ENCODE measurements at places on chromosomes 5 and 9.

DNA sequence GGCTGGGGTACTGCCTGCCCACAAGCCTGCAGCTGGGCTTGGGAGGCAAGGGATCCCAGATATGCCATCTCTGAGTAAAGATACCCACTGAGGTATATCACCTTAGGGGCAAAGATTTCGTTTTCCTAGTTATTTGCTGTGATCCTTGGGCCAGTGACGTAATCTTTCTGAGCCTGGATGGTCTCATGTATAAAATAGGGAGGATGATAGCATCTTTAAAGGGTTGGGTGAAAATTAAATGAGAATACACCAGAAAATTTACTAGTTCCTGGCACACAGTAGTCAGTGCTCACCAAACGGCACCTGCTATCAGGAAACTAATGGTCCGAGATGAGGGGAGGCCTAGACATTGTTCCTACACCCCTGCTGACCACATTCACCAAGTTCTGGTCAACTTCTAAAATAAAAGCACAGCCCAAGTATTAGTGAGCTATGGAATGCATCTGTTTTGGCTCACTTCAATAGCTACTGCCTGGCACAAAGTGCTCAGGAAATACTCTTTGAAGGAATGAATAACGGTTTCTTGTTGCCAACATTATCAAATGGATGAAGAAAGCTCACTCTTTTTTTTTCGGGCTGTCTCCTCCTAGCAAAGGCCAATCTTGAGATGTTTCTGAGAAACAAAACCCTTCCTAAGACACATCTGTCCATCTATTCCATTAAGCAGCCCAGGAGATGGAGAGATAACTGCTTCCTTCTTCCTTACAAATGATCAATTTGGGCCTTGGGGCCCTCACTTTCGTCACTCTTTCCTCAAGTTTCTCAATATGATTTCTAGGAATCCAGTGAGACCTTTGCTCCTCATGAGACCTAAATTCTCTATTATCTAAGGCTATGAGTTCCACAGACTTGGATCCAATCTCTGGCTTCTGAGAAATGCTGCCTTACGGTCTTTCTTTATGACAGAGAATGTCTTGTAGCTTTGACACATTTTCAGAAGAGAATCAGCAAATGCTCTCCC, 98.2 kb downstream of the DPYSL3 start:
- DNase-seq: no peak

- DNase-seq: no peak
Measured at GRCh38 chr9:89440951-89441654, 56.8 kb downstream of the SEMA4D start.

- no peak for DNase-seq
Measured at GRCh38 chr5:115571441-115571878, 26.9 kb upstream of the FEM1C start.

DNA sequence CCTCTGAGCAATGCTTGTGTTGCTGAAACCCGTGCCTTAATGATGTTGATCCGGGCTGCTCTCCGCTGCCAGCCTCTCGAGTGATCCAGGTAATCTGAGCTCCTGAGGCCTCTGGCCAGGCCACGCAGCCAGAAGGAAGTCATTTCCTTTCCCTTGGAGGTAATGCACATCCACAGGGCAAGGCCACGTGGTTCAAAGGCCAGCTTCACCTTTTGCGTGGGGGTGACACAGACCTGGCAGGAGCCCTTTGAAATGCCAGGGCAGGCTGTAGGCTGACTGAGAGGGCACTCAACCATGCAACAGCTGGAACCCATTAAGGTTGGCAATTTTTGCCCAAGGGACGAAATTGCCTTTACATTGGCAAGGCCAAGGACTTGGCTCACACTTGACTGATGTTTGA, 80.4 kb downstream of the LIX1 start:
- DNase-seq: no peak

DNA sequence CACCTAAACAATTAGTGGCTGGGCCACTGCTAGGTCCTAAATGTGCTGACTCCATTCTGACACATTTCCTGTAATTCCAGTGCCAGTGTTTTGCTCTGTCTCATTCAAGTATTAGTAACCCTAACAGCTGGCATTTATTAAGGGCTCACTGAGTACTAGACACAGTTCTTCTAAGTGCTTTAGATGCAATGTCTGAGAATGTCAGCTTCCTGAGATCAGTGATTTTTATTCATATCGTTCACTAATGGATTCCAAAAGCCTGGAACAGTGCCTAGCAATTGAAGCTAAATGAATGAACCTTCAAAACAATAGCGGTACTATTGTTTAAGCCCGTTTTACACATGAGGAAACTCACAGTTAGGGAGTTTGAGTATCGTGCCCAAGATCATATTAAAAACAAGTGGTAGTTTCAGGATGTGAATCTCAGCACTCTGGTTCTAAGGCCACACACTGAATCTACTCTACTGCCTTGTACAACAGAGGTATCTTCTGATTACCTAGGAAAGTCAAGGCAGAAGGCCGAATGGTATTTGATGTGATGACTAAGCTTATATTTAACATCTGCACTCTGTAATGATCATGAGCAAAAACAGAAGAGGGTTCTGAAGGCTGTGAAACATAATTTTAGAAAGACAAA, 304.0 kb downstream of the PJA2 start:
- no peak for DNase-seq

- DNase-seq: no peak
Measured at GRCh38 chr5:2841208-2841607, 89.7 kb upstream of the IRX2 start.

- no peak for DNase-seq
Measured at GRCh38 chr5:179264053-179264782, 81.0 kb downstream of the ADAMTS2 start.

- no peak for DNase-seq
Measured at GRCh38 chr5:168327451-168327850, 36.0 kb downstream of the WWC1 start.

DNA sequence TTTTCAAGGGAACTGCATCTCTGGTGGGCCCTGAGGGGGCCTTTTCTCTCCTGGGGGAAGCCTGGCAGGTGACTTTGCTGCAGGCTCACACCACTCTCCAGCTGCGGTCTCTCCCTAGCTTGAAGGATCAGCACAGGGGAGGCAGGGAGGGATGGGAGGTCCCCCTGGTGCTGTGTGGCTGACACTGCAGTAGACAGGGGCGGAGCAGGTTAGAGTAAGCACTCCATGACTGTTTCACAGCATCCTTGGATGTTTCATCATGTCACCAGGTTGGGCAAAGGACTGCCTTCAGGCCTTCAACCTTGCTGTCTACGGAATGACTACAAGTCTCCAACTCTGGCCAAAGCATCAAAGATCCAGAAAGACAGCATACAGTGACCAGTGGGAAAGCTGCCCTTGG, 470.7 kb downstream of the CDK5RAP2 start:
- no peak for DNase-seq

DNA sequence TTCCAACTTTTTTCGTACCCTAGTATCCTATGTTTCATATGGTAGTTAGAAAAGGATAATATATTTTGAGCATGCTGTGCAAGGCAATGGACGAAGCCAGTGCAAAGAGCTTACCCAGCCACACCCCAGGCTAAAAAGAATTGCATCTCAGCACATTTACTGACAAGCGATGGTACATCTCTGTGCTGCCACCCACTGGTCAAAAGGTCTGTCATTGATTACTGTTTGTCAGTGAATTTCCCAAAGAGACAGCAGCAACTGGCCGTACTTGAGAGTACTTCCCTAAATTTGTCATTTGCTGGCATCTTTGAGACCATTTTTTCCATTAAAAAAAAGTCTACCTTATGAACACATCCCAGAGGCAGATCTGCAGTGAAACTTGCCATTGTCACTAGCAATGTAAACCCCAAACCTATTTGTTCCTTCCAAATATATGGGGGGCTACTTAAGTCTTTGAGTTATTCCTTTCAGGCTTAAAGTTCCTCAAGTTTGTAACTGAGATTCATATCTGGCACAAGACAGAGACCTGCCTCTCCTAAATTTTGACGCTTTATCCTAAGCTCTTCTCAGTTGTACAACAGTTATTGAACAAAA, 184.3 kb downstream of the CTNND2 start:
- DNase-seq: peak; percentile 3

GRCh38 chr5:62340392-62340791, 34.4 kb downstream of the KIF2A start:
- DNase-seq: no peak

GRCh38 chr9:136625101-136626065, 37.3 kb upstream of the EGFL7 start:
- DNase-seq: no peak

DNA sequence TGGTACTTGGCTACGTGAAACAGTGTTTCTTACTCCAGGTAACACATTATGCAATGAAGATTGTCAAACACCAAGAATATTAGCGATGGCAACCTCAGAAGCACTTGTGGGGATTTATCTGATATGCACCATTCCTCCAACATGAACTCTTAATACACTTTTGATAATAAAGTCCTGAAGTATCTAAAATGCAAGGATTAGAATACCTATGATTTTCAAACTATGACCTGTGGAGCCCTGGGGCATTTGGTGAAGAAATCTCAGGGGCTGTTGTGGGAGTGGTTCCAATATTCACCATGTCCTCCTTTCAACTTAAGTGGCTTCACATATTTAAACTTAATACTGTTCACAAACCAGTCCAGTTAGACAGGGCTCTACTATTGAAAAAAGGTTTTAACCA, 214.6 kb upstream of the POU5F2 start:
- no peak for DNase-seq

DNA sequence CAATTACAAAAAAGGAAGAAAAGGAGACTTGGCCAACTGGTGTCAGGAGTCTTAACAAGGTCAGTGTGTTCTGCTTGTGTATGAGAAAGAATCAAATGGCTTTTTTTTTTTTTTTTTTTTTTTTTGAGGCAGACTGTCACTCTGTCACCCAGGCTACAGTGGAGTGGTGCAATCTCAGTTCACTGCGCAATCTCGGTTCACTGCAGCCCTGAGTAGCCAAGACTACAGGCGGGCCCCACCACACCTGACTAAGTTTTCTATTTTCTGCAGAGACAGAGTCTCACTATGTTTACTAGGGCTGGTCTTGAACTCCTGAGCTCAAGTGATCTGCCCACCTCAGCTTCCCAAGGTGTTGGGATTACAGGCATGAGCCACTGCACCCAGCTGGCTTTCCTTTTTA, 3.1 kb upstream of the IL7R start:
- DNase-seq: peak; percentile 87

DNA sequence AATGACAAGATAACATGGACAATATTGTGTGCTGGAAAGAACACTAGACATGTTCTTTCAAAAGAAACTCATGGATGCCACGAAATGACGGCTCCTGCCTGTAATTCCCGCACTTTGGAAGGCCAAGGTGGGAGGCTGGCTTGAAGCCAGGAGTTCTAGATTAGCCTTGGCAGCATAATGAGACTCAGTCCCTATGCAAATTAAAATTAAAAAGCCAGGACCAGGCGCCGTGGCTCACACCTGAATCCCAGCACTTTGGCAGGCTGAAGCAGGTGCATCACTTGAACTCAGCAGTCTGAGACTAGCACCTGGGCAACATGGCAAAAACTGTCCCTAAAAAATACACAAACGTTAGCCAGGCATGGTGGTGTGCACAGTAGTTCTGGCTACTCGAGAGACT, 814.2 kb downstream of the BRINP1 start:
- no peak for DNase-seq

GRCh38 chr9:11595756-11596155, 983.0 kb upstream of the PTPRD start:
- DNase-seq: no peak

DNA sequence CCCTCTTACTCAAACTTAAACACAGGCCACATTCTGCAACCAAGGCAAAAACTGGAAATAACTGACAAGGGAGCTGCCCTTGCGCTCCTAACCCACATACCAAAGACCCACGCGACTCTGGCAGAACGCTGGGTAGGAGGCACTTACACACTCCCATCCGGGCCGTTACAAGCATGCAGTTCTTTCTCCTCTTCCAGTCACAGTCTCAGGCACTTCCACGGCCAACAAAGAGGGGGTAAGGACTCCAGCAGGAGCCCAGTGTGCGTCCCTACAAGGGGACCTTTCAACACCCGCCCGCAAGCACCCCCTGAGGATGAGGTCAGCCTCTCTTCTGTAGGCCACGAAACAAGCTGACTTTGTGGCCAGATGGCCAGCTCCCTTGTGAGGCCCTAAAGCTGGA, 57.4 kb downstream of the SERINC5 start:
- no peak for DNase-seq

DNA sequence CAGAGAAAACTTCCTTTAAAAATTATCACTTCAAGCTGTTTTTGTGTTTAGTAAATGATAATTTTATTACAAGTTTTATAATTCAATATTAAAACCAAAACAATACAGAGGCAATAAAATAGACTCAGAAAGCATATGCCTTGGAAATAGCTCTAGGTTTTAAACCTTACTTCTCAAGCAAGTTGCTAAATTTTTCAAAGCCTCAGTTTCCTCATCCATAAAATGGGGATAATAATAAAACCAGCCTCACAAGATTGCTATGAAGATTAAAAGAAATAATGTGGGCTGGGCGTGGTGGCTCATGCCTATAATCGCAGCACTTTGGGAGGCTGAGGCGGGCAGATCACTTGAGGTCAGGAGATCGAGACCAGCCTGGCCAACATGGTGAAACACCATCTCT, 62.8 kb downstream of the TTLL11 start:
- no peak for DNase-seq

DNA sequence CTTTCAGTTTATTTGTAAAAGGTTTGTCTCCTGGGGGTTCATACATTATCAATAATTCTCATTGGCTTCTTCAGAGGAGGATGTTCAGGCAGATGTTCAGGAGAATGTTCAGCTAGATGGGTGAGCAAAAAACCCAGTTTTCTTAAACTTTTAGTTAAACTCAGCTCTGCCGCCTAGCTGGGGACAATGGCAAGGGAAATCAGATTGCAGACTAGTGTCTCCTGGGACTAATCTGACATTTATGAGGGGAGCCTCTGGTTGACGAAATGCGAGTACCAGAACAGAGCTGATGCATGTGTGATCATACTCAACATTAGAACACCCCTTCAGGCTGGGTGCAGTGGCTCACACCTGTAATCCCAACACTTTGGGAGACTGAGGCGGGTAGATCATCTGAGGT, 314.4 kb downstream of the ARL15 start:
- DNase-seq: no peak

GRCh38 chr9:98193336-98193944, 1.0 kb upstream of the CORO2A start:
- no peak for DNase-seq

DNA sequence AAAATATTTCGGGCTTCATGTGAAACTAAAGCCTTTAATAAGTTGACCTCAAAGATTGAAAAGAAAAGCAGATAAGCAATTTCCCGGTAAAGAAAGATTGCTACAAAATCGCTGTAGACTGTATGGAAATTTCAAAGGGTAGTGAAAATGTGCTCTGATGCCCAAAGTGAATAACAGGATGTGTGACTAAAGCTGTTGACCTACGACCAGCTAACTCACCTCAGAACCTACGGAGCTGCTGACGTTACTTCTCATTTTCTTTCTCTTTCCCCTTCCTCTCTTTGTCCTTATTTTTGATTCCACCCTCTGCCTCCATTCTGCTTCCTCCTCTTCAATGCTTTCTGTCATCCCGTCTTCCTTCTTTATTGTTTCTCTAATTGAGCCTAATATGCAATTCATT, 103.2 kb downstream of the PDE4D start:
- DNase-seq: no peak

- DNase-seq: no peak
Measured at GRCh38 chr5:106877881-106878280, 792.9 kb downstream of the EFNA5 start.

- DNase-seq: no peak
Measured at GRCh38 chr5:145008876-145009530, 826.1 kb downstream of the PRELID2 start.

All from CD4-positive, alpha-beta T cell treated with Interleukin-10 for 1 hour (primary cell).